ENCODE measurements at places on chromosomes 1 and 21.

DNA sequence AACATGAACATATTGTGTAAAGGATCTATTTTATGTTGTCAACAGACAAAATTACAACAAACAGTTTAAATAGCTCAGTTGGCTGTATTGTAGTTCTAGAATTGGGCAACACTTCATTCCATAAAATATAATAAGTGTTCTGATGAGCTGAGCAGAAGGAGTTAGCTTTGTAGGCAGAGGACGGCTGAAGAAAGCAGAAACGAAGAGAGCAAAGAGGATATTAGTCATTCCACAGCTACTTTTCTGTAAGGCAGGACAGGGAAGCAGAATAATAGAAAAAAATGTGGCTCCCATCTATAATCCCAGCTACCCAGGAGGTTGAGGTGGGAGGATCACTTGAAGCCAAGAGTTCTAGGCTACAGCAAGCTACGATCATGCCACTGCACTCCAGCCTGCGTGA is 20.2 kb upstream of the IVNS1ABP start:
- no peak for DNase-seq

- DNase-seq = no peak
These were observed 4.5 kb downstream of the PRDM15 start for GRCh38 chr21:41874611-41875010.

DNA sequence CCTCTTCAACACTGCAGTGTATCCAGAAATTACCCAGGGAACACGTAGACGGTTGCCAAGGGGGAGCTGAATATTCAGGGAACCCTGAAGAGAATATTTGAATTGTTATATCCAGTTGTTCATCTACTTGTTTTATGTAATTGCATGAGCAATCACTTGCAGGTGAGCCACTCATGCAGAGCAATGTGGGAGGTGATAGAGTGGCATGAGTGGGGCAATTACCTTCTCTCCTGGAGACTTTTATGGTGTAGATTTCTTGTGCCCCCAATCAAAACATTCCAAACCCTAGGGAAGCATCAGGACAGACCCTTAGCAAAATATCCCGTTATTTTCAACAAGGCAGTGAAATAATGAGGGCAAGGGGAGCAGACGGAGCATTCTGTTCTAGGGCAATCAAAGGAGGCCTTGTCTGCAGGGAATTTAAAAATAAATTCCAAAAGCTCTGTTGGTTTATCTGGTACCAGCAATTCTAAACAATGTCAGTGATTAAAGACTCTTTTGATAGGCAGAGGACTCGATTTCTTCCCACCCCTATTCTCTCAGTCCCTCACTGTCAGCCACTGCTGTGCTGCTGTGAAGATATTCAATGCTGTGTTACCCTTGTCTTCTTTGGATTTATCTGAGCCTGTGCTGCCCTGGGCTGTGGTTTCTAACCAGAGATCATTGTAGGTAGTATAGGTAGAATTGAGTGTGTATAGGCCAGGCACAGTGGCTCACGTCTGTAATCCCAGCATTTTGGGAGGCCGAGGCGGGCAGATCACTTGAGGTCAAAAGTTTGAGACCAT is 180.2 kb upstream of the MAP1LC3C start:
- no peak for DNase-seq

- DNase-seq = no peak
These were observed 2.7 kb upstream of the TMEM61 start for GRCh38 chr1:54977533-54978297.

- DNase-seq = no peak
These were observed 174.6 kb downstream of the RWDD3 start for GRCh38 chr1:95408507-95409136.

GRCh38 chr1:69921486-69921885 is 283.9 kb downstream of the LRRC40 start:
- DNase-seq = no peak

DNA sequence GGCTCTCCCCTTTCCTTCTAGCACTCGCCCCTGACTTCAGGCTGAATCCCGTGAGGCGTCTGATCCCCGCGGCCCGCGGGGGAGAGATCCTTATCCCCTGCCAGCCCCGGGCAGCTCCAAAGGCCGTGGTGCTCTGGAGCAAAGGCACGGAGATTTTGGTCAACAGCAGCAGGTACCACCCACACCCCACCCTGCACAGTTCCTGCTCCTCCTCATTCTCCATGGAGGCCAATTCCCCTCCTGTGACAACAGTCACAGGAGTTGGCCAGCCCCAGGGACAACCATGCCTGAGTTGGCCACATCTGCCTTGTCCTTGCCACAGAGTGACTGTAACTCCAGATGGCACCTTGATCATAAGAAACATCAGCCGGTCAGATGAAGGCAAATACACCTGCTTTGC is 20.0 kb downstream of the TMEM81 start:
- no peak for DNase-seq

DNA sequence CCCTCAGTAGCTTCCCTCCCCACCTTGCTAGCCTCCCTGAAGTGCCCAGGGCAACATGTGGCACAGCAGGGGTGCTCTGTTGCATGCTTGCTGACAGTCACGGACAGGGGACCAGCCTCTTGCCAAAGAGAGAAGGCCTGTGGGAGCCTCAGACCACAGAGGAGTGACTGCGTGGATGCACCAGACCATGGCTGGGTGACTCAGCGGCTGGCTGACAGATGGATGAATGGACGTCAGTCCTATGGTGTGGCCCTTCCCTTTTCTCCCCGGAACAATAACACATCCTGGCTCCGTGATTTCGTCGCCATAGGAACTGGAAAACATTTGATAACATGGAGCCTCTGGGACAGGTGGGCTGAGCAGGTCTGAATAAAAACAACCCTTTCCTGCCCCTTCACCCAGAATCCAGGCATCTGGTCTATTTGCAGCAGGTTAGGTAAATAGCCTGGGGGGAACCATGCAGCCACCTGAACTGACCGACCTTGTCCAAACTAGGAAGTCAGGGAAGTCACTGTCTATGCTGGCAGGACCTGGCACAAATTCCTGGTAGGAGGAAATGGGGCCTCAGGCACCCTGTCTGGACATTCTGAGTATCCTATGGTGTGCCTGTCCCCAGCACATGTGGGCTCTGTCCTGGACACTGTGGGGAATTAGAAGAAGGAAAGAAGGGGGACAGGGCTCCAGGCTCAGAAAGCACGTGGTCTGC is 53.3 kb downstream of the NENF start:
- no peak for DNase-seq

DNA sequence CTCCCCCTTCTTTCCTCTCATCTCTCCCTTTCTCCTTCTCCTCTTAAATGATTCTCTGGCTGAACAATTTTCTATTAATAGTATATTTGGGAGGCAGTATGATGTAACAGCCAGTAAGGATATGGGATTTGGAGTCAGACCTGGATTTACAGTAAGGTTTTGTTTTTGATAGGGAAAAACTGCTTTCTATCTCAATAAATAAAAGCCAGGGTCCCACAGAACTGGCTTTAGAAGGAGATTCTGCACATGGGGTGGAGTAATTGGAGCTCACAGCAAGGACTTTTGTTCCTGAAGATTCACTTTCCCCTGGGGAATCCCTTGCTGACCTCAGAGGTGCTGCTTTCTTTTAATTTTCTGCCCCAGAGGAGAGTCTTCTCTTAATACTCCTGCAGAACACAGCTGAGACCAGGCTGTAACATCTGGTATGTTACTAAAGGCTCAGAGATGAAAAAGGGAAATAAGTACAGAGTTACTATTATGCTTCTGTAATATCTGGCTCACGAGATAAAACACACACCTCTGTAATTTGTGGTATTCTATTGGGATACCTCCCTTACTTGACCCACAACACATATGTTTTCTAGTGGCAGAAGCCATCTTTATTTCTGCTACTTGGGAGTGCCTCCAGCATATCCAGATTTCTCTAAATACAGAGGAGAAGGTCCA is 13.4 kb downstream of the EPB41 start:
- DNase-seq = no peak

DNA sequence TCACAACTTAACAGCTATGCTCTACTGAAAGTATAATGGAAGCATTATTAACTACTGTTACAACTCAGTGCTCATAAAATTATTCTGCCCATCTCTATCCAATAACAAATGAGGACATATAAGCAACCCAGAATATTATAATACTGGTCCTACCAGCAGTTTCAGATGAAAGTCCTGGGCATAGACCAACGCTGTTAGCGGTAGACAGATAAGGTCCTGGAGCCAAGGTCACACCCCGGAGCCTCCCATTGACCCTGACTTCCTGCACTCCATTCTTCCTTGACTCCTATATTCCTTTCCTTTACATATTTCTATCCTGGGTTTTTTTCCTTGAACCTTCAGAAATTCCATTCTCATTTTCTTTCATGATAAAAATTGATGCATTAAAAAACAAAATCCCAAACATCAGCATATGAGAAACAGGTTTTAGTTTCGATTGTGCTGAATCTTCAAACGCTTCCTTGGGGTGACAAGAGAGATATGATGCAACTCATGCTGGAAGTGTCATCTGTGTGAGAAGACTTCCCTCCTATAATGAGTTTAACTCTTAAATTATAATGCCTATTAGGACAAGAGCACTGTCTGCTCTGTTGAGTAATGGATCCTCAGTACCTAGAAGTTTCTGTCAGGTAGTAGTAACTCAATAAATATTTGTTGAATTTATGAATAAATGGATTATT is 831.1 kb downstream of the LRRIQ3 start:
- no peak for DNase-seq

DNA sequence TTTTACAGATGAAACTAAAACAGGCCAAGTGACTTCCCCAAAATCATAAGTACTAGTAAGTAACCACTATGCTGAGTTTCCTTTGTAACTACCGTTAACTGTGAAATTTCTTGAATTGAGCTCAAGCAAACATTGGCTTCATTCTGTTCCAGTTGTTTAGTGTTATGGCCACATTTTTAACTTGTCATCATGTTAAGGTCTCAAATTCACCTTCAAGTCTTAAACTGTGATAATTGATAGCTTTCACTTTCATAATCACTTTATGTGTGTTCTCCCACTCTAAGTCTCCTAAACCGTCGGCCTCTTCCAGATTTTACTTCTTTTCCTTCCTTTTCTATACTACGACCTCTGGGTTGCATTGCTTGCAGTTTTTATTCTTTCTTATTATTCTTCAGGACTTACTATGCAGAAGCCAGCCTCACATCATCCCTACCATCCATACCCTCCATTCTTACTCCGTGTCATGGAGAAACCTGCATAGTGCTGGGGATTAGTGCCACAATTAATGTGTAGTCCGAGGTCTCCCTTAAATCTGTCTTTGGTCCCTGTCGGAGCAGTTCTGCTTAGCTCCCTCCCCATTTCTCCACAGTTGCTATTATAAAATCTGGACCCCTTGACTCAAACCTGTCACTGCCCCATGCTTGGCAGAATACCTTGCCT is 5.8 kb downstream of the KIF1B start:
- no peak for DNase-seq

GRCh38 chr1:90718411-90719329 is 1.6 kb upstream of the BARHL2 start:
- no peak for DNase-seq

- DNase-seq = no peak
These were observed 146.2 kb downstream of the PLPP3 start for GRCh38 chr1:56433056-56433577.

DNA sequence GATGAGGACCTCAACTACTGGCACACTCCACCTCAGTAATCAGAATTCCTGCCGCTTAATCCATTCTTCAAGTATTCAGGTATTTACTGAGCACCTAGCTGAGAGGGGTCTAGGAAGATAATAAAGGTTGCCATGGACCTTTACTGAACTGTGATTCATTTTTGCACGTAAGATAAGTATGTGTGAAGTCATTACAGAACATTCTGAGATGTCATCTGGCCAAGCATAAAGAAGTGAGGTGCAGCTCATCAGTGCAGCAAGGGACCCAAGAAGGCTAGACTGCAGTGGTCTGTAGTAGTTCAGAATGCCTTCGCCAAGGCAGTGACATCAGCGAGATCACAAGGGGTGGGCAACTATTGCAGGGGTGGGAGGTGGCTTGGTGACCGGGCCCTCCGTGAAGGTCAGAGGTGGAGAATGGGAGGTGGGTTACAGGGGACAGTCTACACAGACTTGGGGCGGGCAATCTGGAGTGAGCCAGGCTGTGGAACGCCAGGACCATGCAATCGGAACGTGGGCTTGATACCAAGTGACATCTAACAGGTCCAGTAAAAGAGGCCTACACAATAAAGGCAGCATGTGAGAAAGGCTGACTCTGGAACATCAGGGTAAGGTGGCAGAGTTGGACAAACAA is 107.4 kb downstream of the SLC45A1 start:
- DNase-seq = no peak

DNA sequence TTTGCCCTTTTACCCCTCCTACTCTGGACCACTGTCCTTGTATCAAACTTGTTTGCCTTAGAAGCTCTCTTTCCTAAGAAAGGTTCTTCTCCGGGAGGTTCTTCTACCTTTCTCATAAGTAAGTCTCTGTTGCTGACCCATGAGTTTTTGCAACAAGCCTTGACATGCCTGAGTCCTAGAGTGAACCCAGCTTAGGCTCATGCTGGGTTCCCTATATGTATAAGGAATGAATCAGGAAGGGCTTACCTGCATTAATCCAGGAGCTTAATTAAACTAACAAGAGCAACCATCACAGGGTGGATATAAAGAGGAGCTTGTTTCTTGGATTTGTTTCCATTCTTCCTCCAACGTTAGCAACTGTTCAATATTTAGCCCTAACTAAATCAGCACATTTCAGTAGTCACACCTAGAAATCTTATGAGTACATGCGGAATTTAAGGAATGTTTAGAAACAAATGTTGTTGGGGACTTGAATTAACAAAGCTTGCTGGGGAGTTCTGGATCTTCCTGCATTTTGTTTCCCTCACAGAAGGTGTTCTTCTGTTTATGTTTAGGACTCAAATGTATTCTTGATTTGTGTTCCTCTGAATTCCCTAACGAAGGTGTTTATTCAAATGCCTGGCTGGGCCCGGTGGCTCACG is 64.3 kb upstream of the RAB3GAP2 start:
- no peak for DNase-seq

- no peak for DNase-seq
These were observed 34.4 kb upstream of the COP1 start for GRCh38 chr1:176241385-176242015.

- DNase-seq = no peak
These were observed 65.9 kb downstream of the NDUFS5 start for GRCh38 chr1:39091845-39092645.

- no peak for DNase-seq
These were observed 1.9 kb upstream of the EPHB2 start for GRCh38 chr1:22708777-22709176.

DNA sequence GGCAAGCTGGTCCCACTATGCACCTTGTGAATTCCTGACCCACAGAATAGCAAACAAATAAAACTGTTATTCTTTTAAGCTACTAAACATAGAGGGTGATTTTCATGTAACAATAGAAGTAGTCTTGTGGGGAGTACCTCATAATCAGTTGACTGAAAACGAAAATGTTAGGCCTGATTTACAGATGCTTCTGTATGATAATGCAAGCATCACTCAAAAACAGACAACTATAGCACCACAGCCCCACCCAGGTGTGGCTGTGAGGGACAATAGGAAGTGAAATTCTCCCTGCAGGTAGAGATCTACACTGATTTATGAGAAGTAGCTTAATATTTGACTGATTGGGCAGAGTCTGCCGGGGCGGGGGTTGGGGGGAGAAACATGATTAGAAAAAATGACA is 26.5 kb upstream of the KRTAP19-8 start:
- no peak for DNase-seq

DNA sequence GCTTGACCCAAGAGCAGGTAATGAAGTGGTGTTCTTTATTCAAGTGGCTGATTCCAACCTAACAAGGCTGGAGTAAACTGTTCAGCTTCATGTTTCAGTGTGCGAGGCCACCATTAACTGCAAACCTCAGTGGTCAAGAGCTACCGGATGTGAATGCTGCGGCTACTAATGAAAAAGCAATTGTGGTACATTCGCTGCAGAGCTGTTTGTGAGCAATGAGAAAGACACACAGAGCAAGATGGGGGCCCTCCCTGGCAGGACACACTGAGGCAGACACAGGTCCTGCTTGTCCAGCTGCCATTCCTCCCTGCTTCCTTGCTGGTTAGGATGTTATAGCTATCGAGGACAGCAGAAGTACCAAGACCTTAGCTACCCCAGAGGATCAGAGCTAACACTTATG is 26.1 kb downstream of the SYF2 start:
- no peak for DNase-seq

Measured in stimulated activated CD8-positive, alpha-beta memory T cell treated with anti-CD3 and anti-CD28 coated beads, Interleukin-7, amount 100 ng/mL, for 24 hours (primary cell).